ENCODE measurements at places on chromosomes 13 and 19.
A peak's percentile ranks its signal among the peaks of the same experiment; 100 is the strongest.

DNA sequence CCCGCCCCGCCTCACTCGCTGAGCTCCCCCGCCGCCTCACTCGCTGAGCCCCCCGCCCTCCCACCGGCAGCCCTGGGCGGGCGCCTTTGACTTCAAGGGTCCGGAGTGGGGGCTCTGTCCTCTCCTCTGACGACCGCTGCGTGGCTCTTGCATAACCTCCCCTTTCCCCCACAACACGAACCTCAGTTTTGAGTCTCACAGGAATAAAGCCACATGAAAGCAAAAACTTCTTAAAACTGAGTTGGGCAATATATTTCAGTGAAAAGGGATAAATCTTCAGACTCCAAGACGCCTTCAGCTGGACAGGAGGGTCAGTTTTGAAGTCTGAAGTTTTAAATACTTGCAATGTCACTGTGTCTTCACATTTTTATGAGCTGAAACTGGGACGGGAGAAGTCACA, 70.6 kb upstream of the C13orf46 start:
- DNase-seq: no peak

- DNase-seq: no peak
Observed at GRCh38 chr13:68390987-68391386, 1160.9 kb upstream of the PCDH9 start.

- peak; percentile 18 for DNase-seq
Observed at GRCh38 chr13:44198826-44199225, 174.8 kb upstream of the SERP2 start.

GRCh38 chr13:33262062-33262487, 23.5 kb downstream of the STARD13 start:
- no peak for DNase-seq

- DNase-seq: peak; percentile 56
Observed at GRCh38 chr13:112782429-112783010, 92.7 kb downstream of the ATP11A start.

DNA sequence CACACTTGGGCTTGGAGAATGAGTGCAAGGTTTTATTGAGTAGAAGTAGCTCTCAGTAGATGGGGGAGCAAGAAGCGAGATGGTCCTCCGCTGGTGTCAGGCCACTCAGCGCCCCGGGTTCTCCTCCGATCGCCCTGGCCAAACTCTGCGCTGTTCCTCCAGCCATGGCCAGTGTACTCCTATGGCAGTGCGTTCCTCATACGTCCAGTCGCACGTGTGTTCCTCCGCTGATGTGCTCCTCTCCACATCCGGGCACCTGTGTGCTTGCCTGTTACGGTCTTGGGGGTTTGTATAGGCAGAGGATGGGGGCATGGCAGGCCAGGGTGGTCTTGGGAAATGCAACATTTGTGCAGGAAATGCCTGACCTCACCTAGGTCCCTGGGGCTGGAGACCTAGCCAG, 1899.4 kb downstream of the PCDH9 start:
- no peak for DNase-seq

DNA sequence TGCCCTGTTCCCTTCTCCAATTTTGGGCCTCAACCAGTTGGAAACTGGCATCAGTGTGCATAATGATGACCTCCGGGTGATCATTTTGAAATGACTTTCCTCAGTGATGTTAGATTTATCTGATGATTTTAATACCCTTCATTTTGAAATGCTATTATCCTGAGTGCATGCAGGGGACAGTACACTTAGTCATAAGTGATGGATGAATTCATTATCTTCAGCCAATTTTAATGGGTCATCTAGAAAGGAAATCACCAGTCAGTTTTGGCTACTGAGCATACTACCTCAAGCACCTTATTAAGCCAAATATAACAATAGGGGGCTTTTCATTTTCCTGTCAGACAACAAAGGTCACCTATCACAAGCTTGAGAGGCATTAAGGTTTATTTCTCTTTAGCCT, 118.5 kb upstream of the MIR17HG start:
- DNase-seq: no peak

DNA sequence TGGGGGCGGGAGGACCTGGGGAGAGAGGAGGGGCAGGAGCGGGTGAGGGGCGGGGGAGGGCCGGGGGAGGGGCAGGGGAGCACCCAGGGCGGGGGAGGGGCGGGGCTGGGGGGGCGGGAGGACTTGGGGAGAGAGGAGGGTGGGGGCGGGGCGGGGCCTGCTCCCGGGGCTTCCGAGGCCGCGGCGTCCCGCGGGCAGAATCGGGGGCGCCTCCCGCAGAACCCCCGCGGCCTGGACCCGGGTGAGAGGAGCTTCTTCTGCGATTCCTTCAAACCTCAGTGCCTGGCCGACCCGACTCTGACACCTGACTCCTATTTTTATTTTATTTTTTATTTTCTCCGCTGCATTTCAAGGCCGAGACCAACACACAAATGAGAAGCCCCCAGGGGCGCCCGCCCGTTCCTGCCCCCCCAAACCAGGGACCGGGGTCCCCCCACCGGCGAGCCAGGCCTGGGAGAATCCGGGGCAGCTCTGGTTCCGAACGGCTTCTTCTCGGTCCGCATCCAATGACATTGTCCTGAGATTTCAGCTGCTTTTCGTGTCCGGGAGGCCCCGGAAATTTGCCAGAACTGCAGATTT, 470 bp upstream of the GRTP1 start:
- DNase-seq: peak; percentile 34

GRCh38 chr13:97555034-97555433, 121.1 kb downstream of the RAP2A start:
- no peak for DNase-seq

DNA sequence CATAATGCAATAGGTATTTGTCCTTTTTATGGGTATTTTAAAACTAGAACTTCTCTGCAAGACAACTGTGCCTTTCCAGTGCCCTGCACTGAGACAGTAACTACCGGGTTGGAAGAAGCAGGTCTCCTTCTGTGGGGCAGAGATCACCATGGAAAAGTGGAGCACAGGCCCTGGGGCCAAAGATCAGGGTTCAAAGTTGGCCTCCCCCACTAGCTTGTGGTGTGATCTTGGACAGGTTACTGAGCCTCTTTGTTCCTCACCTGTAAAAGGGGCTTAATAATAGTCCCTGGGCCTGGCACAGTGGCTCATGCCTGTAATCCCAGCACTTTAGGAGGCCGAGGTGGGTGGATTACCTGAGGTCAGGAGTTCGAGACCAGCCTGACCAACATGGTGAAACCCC, 68.3 kb downstream of the CEBPG start:
- DNase-seq: no peak

- DNase-seq: no peak
Observed at GRCh38 chr13:80865329-80865728, 524.4 kb upstream of the SPRY2 start.

DNA sequence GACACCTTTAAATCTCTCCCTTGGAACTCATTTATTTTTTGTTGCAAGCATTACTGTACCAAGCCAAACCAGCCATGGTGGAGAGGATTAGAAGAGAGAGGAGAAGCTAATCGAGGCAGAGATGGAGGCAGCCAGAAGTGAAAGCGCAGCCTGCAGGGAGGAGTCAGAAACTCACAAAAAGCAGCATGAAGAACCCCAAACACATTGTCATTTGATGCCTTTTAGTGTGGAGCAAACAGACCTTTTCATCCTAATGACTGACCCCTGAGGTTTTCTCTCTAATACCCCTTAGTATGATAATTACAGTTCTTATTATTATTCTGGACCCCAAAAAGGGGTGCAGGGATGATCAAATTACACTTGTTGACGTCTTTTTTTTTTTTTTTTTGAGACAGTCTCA, 62.5 kb downstream of the TNFRSF19 start:
- DNase-seq: no peak

Measured in astrocyte of the hippocampus (primary cell).